ENCODE measurements at places on chromosomes 3 and 15.

GRCh38 chr3:2513986-2514385, 415.3 kb downstream of the CNTN4 start:
- DNase-seq = no peak

DNA sequence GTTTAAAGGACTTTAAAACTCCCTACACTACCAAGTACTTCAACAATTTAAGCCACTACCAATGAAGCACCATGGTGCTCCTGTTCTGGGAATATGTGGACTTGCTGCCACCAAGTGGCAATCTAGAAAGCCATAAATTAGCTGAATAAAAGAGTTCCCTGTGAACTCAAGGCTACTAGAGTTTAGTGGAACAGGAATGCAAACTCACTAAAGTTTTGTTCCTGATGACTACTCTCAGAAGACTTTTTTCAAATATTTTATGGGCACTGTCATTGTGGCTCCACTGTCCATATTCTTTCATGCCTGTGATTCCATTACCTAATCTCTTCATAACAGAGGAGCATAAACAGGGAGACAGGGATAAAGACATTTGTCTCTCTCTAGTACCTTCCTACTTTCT, 63.9 kb downstream of the TMCC1 start:
- DNase-seq = no peak

DNA sequence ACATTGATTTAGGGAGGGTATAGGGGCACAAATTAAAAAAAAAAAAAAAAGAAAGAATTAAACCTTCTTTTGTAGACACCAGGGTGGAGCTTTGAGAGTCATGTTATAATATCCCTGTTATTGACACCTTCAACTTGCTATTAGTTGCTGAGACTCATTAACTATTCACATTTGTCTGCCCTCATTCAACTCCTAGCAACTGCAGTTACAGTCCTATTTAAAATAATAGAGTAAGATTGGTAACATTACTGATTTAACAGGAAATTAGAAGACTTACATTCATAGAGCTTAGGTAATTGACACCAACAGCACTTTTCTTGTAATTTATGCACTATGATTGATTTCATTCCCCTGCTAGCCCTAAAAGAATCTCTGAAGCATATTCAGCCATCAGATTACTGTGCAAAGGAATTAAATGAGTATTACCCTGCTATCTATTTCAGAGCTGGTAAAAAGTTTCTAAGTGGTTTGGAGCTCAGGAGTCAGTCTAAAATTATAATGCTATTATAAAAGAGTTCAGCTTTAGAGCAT, 148.8 kb upstream of the TBL1XR1 start:
- no peak for DNase-seq

GRCh38 chr3:152203652-152204051, 65.1 kb upstream of the MBNL1 start:
- no peak for DNase-seq

- DNase-seq = no peak
These were observed 3.9 kb upstream of the HHLA2 start for GRCh38 chr3:108292450-108292849.

All from progenitor cell of endocrine pancreas (in vitro differentiated cells).